Right renal cortex interstitium (tissue), 3 donors: ENCODE measurements at places on chromosomes 4 and X.

DNA sequence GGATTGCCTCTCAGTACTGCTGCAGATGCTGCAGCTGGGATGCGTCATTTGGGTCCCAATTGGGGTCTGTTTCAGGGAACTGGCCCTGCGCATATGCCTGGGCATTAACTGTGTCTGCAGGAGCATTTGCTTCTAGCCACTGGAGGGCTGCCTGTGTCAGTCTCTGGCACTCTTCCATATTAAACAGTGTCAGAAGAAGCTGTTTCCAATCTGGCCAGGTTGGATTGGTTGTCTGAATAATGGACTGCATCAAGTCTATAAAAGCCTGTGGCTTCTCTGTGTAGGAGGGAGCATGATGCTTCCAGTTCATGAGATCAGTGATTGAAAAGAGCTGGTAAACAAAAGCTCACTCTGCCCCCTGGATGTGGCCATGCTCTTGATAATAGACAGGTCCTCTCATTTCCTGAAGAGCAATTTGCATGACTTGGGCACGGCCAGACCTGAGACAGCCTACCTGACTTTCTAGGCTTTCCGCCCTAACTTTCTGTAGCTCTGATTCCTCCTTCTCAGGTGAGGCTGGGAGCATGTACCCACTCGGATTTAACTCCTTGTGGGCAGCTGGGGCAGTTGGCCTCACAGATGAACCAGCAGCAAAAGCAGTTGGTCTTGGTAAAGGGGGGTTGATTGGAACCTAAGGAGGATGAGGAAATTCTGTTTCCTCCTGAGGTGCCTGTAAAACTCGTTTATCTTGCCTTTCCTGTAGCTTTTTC lies 29.2 kb downstream of the SULT1E1 start:
- DNase-seq: no peak

DNA sequence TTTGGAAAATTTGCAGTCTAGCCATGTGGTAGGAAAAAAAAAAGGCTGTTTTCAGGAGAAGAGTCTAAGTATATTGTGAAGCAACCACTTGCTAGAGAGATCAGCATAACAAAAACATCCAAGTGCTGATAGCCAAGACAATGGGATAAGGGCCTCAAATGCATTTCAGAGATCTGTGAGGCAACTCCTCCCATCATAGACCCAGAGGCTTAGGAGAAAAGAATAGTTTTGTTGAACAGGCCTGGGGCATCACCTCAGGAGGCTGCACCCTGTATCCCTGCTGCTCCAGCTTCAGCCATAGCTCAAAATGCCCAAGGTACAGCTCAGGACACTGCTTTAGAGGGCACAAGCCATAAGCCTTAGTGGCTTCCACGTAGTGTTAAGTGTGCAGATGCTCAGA lies 13.6 kb upstream of the GPR174 start:
- DNase-seq: no peak

GRCh38 chr4:15006416-15007024 lies 4.2 kb downstream of the CPEB2 start:
- no peak for DNase-seq

DNA sequence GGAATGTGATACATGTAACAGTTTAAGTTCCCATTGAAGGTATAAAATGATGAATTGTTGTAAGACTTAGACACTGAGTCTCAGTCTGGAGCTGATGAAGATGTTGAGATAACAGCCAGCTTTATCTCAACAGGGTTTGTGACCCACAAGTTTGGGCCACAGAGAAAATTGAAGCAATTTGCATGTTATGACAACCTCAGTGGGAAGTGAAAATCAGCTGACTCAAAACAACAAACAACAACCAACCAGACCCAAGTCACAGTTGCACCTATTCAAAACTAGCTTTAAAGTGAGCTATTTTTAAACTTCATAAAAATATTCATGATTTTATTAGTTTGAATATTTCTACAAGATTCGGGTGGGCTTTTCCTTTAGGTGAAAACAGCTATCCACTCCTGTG lies 8.0 kb downstream of the SFRP2 start:
- DNase-seq: no peak

DNA sequence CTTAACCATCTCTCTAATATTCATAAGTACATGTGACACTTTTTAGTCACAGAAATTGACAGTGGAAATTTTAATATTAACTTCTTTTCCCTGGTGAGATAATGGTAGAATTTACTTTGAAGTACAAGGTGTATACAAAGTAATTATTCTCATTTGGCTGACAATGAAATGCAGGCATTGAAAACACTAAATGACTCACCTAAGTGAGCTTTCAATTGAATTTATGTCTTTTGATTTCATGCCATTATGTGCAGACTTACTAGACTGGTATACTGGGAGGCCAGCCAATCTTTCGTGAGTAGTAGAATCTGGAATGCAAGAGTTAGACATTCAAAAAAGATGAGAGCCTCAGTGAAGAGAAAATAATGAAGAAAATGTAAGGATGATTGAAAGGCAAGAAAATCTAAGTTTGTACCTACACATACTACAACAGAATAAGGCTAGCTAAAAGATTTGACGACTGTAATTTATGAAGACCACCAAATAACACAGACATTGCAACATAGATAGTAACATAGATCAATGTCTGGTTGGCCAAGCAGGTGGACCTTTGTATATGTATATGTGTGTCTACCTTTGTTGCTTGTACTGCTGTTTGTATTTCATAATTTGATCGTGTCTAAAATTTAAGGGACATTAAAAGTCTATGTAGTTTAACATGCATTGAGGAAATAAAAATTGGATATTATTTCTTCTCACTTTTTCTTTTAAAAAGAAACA lies 459.7 kb downstream of the IL15 start:
- DNase-seq: no peak

DNA sequence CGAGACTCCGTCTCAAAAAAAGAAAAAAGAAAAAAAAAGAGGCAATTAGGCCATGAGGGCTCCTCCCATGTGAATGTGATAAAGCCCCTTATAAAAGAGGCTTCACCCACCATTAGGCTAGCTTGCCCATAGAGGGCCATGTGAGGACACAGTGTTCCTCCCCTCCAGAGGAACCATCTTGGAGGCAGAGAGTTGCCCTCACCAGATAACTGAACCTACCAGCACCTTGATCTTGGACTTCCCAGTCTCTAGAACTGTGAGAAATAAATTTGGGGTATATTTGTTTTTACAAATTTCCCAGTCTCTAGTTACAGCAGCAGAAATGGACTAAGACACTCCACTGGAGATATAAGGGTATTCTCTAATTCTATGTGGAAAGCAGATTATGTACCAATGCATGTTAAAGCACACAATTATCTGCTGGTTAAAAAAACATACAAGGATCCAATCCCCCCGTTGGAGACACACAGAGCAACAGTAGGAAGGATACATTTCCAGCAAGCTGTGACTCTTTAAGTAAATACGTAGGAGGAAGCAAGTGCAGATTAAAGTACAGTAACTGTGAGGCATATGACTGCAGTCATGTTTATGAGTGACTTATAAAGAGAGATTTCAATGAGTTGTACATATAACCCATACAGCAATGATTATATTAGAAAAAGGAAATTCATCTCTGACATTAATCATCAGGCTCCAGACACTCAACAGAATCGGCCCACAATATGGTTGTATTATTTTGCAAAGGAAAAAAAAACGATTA lies 21.4 kb downstream of the SH3RF1 start:
- no peak for DNase-seq

DNA sequence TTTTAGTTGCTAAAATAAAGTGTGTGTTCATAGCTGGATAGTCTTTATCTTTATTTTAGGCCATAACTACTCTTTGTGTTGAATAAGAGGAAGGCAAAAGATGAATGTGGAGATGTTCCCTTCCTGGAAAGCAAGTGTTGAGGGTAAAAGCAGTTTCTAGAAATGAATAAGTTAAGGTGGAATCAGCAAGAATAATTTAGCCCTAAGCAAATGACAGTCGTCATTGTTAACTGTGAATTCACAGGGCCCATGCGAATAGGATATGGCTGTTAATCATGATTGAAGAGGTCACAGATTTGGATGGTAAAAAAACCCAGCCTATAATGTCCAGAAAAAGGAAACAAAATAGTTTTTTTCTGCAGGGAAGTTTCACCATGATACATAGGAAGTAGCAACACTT lies 167.8 kb upstream of the PPP3CA start:
- DNase-seq: no peak

DNA sequence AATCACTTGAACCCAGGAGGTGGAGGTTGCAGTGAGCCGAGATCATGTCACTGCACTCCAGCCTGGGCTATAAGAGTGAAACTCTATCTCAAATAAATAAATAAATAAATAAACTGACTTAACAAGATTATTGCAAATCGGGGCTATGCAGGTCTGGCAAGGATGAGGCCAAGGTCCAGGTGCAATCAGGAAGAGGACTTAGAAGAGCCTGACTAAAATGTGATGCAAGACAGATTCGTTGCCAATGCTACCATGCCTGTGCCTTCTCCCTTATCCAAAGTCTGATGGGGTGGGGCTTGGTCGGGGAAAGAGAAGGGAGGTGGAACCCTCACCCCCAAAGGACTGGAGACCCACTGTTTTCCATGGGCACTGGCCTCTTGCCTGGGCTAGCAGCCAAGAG lies 14.7 kb downstream of the ZCCHC13 start:
- DNase-seq: no peak

DNA sequence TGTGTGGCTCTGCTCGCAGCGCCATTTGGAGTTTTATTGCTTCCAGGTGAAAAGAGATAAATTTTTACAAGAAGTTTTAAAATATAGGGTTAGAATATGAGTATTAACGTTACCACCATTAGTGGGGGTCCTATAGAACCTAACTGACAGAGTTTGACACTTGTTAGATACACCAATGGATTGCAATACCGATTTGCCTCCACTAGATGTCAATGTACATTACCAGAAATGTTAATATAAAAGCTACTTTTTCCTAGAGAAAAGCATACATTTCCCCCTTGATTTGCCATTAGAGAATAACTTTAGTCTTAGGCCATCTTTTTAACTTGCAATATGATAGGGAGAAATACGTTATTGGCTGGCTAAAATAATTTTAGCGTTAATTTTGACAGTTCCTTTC lies 108.4 kb downstream of the LINC00632 start:
- no peak for DNase-seq

DNA sequence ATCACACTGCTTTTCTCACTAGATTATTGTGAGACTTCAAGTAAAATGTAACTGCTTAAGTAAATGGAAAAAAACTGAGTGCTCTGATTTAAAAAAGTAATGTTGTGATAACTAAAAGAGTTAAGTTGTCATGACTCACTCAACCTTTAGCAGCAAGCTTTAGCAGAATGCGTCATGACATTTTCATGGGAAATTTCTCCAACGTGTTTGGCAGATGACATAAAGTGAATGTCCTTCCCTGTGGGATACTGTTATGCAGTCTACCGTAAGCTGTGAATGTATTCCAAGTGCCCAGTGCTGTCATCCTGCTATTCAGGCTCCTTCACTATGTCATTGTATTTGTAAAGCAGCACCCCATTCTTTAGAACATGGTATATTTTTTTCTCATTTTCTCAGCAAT lies 136.2 kb downstream of the CPXCR1 start:
- no peak for DNase-seq

GRCh38 chrX:132648895-132649294 lies 160.1 kb upstream of the MBNL3 start:
- DNase-seq: no peak

DNA sequence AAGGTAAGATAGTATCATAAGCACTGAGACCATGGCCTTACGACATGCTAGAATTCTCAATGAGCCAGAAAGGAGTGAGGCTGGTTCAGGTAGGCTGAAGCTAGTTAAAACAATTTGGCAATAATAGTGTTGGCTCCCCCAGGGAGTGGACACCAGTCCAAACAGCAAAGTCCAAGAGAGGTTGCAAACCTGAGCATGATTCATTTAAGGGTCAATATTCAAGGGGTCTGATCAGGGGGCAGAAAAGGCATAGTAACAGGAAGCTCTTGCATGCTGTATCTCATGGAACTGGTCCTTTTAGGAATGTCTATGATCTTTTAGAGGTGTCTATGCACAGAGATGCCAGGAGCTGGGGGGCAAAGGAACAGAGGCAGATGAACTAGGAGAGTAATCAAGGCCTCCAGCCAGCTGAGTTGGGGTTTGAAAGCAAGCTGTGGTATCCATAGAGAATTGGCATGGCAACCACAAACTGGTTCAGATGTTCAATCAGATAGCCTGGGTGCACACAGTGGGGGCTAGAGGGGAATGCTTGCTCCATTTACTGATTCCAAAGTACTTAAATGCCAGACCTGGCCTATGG lies 5.1 kb downstream of the GJB1 start:
- DNase-seq: no peak

GRCh38 chr4:180769791-180770190 lies 1473.4 kb upstream of the TENM3 start:
- no peak for DNase-seq

- DNase-seq: no peak
Measured at GRCh38 chrX:153908219-153908860, 3.9 kb downstream of the AVPR2 start.

- no peak for DNase-seq
Measured at GRCh38 chr4:44700427-44700826, 22.2 kb downstream of the GUF1 start.

- DNase-seq: no peak
Measured at GRCh38 chr4:8726344-8726851, 133.8 kb downstream of the CPZ start.

DNA sequence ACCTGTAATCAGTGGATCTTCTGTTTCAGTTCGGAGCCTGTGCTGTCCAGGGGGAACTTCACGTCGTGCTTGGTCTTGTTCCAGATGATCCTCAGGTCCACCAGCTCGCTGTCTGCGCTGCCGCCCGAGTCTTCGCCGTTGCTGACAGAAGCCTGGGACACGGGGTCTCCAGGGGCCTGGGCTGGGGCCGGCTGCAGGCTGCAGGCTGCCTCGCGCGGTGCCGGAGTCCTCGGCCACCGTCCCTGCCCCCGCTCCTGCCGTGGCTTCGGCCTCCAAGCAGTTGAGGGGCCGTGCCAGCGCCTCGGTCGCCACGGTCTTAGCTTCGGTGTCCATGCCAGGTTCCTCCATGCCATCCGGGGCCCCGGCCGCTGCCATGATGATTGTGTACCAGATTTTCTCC lies 37.3 kb upstream of the CCNI start:
- no peak for DNase-seq

GRCh38 chrX:33808636-33809035 lies 323.5 kb downstream of the FAM47A start:
- DNase-seq: no peak

GRCh38 chr4:36006226-36006625 lies 238.1 kb downstream of the ARAP2 start:
- DNase-seq: no peak
